ENCODE measurements at places on chromosomes 2 and 18. TPM values are rescaled to one million over a fixed set of nuclear protein-coding genes. Genes with fewer than 3 reads are reported as not detected.
A peak's percentile ranks its signal among the peaks of the same experiment; 100 is the strongest.

- peak; percentile 51 for DNase-seq
These were observed 32.1 kb upstream of the TTC39C start for GRCh38 chr18:23982155-23983079.

- no peak for DNase-seq
These were observed 35.5 kb downstream of the BUB1 start for GRCh38 chr2:110642360-110642759.

- DNase-seq = no peak
These were observed 379.8 kb upstream of the FANCL start for GRCh38 chr2:58620896-58621295.

- DNase-seq = no peak
These were observed 345.9 kb downstream of the TSN start for GRCh38 chr2:122101319-122101718.

- no peak for DNase-seq
These were observed 7.4 kb upstream of the VRK2 start for GRCh38 chr2:58039170-58039611.

DNA sequence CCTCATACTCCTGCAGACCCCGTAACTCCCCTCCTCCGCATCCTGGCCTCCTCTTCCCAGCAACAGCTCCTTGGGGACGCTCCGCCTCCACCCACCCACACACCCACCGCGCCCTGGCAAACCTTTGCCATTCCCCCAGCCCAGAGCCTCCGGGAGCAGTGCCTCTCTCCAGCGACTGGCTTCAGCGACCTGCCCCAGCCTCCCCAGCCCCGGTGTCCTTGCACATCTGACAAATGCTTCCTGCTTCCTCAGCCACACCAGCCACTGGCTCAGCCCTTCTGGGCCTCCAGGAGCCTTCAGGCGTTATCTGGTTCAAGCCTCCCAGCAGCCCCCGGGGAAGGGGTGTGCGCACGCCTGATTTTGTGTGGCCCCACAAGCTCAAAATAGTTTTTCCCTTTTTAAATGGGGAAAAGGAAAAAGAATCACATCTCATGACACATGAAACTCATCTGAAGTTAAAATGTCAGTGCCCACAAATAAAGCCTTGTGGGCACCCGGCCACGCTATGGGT, 14.2 kb downstream of the ESPNL start:
- no peak for DNase-seq

DNA sequence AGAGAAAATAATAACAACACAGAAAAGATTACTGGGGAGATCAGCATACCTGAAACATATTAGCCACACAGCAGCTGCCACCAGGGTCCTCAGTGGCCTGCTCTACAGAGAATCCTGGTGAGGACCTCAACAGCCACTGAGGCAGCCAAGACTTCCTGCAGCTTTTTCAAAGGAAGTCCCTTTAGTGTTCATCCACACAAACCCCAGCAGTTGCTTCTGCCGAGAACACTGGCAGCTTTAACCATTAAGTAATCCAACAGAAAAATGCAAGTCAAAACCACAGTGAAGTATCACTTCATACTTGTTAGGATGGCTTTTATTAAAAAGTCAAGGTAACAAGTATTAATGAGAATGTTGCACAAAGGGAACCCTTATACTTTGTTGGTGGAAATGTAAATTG, 542.0 kb upstream of the GCFC2 start:
- DNase-seq = no peak

SERPINB12 gene
- total RNA-seq = 2.6 TPM

STPG4 gene
- not detected for total RNA-seq

IL36G gene
- total RNA-seq = not detected

FOSL2 gene
- total RNA-seq = 66.4 TPM

Data from tongue (tissue), 3 donors.